ENCODE measurements at places on chromosomes 5 and 9.

DNA sequence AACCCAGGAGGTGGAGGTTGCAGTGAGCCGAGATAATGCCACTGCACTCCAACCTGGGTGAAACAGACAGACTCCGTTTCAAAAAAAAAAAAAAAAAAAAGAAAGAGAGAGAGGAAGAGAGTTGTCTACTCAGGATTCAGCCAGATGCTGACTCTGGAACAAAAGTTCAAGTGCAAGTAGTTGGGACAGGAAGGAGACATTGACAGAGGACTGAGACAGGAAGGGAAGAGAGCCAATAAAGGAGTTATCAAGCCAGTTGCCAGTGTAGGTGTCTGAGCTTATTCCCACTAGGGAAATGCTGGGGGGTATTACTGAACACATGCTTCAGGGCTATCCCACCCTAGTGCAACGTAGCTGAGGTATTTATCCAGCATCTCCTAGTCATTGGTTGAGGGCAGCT is 147.7 kb upstream of the SLC1A3 start:
- DNase-seq: no peak

- DNase-seq: no peak
These were observed 168.2 kb upstream of the FBN2 start for GRCh38 chr5:128706269-128706668.

- no peak for DNase-seq
These were observed 300.0 kb downstream of the KIF4B start for GRCh38 chr5:155313518-155313917.

- DNase-seq: no peak
These were observed 80.1 kb downstream of the COL15A1 start for GRCh38 chr9:99023831-99024230.

DNA sequence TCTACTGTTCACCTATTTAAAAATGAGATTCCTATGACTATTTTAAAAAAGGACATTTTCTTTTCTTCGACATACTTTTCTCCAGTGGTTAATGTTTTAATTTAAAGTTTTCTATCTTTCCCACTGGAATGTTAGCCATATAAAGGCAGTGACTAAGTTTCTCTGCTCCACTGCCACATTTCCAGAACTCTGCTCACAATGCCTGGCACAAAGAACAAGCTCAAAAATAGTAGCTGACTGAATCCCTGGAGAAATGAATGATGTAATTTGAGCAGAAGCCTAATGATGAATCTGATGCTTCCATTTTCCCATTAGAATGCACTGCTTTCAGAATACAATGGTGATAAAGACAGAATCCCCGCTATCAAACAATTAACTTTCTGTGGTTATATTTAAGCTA is 817.8 kb downstream of the MTRR start:
- DNase-seq: no peak

GRCh38 chr9:130174025-130174424 is 1.8 kb downstream of the NCS1 start:
- DNase-seq: no peak

DNA sequence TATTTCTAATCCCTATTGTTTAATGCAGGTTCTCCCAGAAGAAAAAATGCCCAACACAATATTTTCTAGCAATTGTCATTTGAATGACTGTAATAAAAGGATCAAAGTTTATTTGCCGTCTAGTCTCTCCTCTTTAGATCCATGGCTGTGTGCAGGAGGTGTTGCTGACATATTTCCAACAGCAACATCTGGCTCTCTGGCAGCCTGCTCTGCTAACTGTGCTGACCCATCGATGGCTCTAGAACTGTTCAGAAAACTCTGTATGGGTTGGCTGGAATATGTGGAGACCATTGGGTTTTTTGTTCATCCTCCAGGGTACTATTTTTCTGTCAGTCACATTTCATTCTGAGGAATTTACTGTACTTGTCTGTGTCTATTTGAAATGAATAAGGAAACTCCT is 202.0 kb upstream of the SLC27A6 start:
- DNase-seq: no peak

DNA sequence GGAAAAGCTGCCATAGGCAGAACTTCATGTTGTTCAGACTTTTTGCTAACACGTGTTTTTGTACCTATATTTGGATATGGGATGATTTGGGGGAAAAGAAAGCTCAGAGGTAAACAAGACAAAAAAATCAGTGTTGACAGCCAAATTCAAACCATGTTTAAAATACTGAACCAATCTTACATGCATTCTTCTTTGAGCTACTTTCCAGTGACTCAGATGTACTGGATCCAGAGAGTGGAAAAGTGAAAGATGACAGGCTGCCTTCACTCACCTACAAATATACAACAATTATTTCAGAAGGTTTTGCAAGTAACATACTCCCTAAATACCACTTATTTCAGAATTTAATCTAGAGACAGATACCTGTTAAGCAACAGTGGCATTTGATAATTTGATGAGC is 165.7 kb downstream of the MPDZ start:
- DNase-seq: no peak

DNA sequence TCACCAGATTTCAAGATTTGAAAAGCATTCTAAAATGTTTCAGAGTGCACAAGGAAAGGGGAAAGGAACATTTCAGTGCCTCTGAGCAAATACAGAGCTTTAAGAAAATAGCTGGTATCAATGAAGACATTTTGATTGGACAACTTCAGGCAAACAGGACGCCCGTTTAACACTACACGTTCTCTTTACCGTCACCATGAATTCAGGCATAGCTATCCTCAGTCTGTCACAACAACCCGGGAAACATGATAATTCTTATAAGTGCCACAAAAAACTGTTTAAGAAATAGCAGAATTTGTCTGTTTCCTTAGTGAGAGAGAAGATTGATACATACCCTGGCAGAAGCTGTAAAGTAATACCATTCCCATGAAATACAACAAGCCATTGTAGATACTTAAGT is 392.4 kb upstream of the PDE4D start:
- DNase-seq: no peak

DNA sequence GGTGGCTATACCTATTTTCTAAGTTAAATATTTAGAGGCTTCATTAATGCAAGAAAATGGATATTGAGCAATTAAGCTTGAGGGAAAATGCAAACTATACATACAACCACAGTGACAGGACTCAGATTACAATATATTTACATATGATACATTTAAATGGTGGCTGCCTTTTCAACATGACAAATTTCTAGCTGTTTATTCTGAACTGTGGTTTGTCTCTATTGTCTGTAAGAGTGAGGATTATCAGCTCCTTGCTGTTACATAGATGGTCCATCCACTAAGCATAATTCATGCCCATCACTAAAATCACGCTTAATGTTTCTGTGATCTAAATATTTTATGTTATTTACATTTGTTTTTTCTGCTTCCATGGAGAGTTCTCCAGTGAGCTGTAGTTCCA is 81.1 kb upstream of the SGCD start:
- no peak for DNase-seq

DNA sequence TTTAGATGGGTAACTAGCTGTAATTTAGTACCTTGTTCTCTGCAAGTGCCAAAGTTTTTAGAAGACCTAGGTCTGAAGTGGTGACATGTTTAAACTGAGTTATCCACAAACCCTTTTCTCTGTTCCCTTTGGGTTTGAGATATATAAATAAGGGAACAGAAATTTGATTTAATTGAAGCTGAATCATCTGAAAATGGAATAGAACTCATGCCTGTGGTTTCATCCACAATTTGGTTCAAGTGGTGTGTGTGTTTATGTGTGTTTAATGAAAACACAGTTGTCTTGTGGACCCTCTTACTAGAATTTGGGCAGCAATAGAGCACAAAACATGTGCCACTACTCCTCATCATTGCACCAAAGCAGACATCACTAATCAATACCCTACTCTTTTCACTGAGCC is 216.9 kb downstream of the GLIS3 start:
- DNase-seq: no peak

DNA sequence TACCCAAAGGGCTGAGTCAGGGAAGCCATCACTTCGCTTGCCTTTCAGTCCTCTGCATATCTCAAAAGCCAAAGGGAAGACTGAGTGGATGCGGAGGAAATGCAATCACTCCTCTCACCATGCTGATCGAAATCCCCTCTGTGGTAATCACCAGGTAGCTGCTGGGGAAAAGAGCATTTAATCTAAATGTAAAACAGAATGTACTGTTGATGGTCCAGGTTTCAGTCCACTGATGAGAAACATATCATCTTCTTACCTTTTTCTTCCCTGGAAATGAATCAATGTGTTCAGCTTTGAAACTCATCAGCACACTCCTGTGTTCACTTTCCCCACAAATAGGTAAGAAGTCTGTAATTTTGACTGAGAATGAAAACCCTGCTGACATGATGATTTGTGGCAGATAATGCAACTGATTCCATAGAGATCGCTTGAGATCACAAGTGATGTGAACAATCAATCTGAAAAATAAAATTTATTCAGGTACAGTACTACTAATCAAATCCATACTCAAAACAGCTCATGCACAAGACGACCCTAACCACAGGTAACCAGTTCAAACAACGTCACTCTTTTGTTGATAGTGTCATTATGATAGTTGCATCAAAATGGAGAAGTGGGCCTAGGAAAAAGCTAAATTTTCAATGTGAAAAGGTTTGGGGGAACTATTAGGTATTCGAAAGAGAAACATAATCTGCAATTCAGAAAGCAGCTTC is 454.0 kb upstream of the RGMB start:
- no peak for DNase-seq

DNA sequence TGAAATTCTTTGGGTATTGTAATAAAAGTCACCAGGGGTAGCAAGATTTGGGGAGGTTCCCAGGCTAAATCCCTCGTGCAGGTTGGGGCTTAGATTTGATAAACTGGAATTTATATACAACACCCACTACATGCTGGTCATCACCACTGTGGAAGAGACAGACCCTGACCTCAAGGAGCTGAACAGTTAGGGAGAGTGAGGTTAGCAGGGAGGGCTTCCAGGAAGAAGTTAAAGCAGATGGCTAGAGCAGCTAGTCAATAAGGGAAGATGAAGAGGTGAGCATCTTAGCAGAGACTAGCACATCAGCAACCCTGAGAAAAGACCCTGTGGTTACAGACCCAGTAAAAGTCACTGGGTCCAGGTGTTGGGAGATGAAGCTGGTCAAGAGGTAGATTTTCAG is 6.4 kb downstream of the CTSL start:
- DNase-seq: no peak

DNA sequence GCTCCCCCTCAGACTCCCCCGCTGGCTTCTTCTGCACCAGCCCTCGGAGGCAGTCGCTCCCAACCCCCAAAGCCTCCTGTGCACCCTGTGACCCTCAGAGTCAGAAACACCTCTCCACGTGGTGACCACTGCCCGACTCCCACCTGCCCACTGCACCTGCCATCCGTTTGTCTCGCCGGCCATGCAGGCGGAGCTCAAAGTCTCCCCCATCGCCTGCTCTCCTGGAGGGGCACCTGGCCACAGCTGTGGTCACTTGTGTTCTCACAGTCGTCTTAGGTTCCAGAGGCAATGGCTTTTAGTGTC is 38.2 kb downstream of the MRPL36 start:
- no peak for DNase-seq

GRCh38 chr5:11594021-11594420 is 310.2 kb downstream of the CTNND2 start:
- no peak for DNase-seq

DNA sequence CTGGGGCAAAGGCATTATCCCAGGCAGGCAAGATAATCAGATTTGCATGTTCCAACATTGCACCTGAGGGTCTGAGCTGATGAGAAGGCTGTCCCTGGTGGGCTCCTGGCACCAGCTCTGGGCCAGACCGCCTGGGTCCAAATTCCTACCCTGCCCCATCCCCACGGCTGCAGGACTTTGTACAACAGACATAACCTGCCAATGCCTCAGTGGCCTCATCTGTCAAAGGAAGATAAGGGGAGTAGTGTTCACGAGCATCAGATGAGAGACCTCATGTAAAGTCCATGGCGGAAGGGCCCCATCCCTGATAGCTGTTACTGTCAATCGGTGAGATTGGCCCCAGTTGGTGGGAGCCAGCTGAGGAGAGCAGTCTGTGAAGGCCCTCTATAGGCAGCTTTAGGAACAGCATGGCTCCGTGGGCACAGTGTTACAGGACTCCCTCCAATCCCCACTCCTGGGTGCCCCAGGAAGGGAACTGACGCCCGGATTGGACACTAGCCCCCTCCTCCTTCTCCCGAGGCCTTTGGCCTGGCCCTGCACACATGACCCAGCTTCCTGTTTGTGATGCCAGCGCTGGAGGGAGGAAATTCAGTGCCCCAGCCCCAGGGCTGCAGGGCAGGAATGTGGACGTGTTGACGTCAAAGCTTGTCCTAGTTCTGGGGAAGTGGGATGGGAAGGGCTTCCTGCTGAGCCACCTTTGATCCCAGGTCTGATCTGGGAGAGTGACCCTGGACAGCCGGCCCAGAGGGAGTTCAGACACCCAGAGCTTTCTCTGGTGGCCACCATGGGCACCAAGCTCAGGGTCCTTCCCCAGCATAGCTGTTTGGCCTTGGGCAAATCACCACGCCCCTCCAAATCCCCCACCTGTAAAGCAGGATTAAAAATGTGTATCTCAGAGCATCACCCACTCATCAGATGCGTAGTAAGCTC is 56.2 kb downstream of the DUSP1 start:
- no peak for DNase-seq

- no peak for DNase-seq
These were observed 436.4 kb upstream of the FTMT start for GRCh38 chr5:121415270-121415669.

DNA sequence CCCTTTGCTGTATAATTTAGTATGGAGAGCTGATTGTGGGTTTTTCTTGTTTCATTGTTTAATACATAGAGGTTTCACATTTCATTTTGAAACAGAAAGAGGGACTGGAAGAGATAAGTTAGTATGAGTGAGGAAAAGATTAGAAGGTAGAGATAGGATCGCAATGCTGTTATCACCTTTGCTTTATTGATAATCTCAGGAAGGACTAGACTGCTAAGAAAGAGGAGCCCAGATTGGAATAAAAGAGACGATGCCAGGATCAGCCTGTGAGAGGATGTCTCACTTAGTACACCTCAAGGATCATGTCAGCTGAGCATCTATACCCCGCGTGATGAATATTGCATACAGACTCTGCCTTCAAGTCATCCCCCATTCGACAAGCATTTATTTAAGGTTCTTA is 178.0 kb upstream of the DMAC1 start:
- DNase-seq: no peak

DNA sequence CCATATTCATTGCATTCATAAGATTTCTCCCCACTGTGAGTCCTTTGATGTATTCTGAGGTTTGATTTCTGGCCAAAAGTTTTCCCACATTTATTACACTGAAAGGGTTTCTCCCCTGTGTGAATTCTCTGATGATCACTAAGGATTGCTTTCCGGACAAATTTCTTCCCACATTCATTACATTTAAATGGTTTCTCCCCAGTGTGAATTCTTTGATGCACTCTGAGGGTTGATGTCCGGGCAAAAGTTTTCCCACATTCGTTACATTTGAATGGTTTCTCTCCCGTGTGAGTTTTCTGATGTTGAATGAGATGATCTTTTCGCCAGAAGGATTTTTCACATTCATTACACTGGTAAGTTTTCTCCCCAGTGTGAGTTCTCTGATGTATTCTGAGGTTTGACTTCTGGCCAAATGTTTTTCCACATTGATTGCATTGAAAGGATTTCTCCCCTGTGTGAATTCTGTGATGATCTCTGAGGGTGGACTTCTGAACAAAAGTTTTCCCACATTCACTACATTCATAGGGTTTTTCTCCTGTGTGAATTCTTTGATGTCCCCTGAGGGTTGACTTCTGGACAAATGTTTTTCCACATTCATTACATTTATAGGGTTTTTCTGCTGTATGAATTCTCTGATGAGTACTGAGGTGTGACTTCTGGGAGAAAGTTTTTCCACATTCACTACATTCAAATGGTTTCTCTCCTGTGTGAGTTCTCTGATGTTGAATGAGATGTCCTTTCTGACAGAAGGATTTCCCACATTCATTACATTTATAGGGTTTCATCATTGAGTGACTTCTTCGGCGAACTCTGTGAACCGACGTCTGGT is 18.8 kb downstream of the ZNF510 start:
- no peak for DNase-seq
